ENCODE measurements at places on chromosomes 5 and 9.

DNA sequence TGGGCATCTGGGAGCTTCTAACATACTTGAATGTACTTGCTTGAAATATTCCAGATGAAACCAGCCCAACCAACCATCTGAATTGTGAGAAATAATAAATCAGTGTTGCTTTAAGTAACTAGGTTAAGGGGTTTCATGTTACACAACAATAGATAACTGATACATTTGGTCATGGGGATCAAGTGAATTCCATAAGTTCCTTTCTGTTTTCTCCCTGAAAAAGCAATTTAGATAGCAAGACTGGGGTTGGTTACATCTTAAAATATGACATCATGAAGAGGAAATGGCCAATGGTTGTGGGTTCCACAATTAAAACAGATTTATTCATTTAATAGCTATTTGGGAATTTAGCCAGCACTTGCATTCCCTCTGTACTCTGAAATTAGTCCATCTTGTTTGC lies 559.7 kb downstream of the TLR4 start:
- no peak for DNase-seq

DNA sequence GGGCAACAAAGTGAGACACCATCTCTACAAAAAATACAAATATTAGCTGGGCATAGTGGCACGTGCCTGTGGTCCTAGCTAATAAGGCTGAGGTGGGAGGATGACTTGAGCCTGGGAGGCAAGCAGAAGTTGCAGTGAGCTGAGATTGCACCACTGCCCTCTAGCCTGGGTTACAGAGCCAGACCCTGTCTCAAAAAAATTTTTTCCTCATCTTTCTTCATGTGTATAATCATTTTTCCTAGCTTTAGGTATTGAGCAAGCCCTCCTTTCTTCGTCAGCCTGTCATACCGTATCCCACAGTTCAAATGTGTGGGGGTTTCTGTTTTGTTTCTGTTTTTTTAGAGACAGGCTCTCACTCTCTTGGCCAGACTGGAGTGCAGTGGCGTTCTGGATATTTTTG lies 41.3 kb downstream of the EHMT1 start:
- DNase-seq = no peak

GRCh38 chr5:80740999-80741398 lies 86.2 kb upstream of the DHFR start:
- DNase-seq = no peak

DNA sequence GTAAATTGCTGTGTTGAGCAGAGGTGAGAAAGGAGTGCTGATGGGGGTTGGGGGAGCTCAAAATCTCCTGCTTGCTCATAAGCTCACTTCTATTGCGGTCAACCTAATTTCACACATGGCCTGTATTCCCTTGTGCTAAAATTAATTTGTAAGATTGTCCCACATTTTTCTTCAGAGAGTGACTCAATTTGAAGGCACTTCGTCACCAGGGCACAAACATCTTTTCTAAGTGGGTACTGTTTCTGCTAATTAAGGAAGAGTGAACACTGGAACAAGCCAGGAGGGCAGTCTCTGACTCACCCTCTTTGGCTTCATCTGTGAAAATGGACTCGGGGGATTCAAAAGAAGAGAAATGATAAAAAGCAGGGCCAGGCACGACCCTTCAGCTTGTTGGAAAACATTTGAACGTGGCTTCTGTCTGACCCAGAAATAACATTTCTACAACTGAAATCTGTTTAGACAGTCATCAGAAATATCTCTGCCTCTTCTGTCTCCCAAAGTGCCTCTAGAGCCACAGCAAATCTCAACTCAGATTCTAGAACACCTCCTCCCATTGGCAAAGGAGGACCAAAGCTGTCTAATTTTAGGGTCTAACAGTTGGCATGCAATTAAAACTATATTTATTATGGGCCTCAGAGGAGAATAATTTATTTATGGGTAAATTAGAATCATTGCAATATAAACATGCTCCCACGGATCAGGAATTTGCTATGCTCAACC lies 49.8 kb downstream of the FEM1C start:
- DNase-seq = no peak

DNA sequence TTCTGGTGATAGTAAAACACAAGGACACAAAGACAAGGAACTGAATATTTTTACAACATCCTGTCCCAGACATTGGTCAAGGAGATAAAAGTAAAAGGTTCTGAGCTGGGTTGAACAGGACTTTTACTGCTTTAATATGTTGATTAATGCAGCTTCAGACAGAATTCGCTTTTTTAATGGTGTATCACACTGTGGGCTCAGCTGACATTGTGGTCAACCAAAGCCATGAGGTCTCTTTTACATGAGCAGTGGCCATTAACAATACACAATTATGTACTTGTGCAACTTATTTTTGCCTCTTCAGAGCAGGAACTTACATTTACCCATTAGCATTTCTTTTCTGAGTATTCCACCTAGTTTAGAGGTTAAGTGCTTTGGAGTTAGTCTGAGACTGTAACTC lies 22.8 kb upstream of the ERBIN start:
- no peak for DNase-seq

GRCh38 chr9:135886147-135886981 lies 21.0 kb downstream of the CAMSAP1 start:
- no peak for DNase-seq

DNA sequence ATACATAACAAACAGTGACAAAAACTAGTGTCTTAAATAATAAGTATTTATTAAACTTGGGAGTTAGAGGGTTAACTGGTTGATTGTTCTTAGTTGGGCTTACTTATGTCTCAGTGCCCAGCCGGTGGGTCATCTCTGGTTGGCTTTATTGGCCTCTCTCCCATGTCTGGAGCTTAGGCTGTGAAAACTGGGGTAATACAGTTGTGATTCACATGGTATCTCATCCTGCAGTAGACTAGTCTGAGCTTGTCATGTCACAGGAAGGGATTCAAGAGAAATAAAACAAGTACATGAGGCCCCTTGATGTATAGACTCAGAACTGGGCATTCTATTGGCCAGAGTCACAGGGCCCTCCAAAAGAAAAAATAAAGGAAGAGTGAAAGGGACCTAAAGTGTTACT lies 466.4 kb upstream of the SMC2 start:
- no peak for DNase-seq

DNA sequence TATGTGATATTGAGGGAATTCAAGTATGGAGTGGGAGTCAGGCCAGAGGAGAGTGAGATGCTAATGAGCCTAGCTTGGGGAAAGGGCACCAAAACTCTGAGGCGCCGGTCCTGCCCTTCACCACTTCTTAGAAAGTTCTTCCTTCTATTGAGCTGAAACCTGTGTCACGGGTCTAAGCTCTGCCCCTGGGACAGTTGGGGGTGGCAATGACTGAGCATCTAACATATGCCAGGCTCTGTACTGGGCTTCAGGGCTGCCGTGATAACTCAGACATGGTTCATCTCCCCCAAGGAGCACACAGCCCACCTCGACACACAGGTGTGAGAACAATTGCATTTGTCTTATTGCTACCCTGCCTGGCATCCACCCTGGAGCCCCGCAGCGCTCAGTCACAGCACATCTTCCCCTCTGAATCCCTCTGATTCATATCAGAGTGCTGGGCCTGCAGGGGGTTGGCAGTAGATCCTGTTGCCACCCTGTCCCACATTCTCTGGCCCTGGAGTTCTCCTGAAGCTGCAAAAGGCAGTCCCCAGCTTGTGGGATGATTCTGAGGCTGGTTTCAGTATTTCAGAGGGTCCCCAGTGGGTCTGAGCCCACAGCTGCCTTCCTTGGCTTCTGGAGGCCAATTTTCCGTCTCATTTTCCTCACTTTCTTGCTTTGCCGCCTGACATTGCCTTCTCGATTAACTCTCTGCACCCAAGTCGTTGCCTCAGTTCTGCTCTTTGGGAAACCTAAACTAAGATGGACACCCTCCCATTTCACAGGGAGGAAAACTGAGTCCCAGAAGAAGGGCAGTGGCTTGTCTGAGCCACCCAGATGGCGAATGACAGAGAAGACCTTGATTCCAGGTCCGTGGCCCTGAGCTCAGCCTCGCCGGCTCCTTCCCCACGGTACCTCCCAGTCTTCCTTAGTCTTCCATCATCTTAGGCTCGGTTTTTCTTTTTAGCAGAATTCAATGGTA lies 42.5 kb downstream of the ALG2 start:
- no peak for DNase-seq

GRCh38 chr9:129280236-129280622 lies 102.2 kb upstream of the IER5L start:
- no peak for DNase-seq
